CD4-positive, alpha-beta T cell treated with Interleukin-15 for 4 hours (primary cell): ENCODE measurements at places on chromosomes 4 and X.

DNA sequence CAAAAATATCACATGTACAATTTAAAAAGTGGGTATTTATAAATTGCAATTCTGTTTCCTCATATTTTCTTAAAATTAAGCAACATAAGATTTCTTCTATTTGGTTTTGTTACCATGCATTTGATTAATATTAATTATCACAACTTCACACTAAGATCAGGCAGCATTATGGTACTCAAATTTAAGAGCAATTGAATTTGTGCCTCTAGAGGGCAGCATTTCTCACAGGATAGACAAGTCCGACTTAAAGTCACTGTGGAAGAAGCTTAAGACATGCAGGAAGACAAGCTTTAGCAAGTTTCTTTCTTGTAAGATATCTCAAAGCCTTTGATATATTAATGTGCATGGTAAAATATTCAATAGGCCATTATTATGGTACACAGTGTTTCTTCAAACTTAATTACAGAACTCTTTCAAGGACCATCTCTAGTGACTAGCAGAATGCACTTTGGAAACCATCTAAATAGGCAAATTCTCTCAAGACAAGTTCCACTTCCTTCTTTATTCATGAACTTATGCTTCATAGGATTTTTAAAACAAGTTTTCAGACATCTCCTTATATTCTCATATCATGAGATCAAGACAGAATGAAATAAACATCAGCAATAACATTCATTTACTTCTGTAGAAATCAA lies 35.0 kb downstream of the FBXW7 start:
- peak; percentile 88 for DNase-seq

DNA sequence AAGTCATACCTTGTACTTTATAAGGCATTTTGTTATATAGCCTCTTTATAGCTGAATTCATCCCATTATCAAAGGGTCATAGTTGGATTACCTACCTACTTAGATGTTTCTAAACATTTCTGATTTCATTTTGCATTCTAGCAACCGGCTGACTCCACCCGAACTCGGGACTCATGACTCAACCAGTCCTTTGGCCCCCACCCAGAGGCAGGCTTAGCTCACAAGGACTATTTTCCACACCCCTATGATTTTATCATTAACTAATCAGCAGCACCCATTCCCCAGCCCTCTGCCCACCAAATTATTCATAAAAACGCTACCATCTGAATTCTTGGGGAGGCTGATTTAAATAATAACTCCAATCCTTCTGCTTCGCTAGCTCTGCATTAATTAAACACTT lies 79.9 kb upstream of the EGFL6 start:
- no peak for DNase-seq

DNA sequence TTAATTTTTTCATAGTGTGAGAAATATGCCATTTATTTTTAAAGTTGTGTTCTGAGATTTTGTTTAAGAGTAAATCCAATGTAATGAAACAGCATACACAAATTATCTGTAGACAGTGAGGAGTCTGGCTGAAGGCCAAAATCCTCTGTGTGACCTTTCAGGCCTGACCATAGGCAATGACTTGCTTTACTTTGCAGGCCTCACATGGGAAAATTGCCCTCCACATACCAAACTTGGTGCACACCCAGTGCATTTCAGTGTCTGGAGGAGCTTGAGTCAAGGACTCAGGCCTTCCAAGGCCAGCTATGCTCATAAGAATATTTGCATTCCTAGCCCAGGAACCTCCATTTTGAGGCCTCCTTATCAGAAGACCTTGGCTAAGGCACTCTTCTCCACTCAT lies 430.1 kb downstream of the GABRG1 start:
- DNase-seq, result no peak

DNA sequence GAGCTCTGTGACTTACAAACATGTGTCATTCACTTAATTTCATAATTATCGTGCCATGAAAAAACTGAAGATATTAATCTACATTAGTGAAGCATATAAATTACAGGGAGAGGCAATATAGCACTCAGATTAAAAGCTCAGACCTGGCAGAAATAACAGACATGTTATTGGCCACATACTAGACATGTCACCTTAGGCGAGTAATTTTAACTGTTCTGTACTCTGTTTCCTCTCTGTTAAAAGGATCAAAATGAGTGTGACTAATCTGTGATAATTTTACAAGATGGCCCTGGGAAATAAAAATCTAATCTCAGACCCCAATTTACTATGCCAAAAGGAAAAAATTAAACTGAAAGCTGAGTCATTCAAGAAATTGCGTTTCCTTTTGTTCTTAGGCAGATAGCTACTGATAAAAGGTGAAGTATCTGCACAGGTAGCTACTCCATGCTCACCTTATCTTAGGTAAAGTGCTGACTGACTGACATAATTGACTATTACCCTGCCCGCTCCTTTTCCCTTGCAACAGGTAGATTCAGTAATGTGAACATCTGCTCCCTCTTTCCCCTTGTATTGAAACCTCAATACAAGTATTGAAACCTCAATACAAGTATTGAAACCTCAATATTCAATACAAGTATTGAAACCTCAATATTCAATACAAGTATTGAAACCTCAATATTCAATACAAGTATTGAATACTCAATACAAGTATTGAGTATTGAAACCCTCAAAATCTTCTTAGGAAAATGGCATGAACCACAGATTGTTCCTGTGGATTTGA lies 33.2 kb downstream of the RELL1 start:
- DNase-seq, result no peak

DNA sequence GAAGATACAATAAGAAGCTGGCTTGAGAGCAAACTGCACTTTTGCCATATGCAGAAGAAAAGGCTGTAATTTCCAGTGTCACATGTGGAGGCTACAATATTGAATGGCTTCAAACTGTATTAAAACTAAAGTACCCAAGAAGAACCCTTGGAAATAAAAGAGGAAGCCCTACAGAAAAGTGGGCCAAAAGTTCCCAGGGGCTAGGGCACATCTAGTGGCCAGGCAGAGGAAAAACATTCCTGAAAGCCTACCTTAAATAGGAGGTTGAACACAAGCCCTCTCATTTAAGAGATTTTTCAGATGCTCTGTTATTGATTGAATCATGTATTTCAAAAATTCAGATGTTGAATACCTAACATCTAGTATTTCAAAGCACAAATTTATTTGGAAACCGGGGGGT lies 40.6 kb upstream of the PRDX4 start:
- no peak for DNase-seq

- DNase-seq, result no peak
Measured at GRCh38 chr4:141391771-141392170, 171.1 kb downstream of the ZNF330 start.

DNA sequence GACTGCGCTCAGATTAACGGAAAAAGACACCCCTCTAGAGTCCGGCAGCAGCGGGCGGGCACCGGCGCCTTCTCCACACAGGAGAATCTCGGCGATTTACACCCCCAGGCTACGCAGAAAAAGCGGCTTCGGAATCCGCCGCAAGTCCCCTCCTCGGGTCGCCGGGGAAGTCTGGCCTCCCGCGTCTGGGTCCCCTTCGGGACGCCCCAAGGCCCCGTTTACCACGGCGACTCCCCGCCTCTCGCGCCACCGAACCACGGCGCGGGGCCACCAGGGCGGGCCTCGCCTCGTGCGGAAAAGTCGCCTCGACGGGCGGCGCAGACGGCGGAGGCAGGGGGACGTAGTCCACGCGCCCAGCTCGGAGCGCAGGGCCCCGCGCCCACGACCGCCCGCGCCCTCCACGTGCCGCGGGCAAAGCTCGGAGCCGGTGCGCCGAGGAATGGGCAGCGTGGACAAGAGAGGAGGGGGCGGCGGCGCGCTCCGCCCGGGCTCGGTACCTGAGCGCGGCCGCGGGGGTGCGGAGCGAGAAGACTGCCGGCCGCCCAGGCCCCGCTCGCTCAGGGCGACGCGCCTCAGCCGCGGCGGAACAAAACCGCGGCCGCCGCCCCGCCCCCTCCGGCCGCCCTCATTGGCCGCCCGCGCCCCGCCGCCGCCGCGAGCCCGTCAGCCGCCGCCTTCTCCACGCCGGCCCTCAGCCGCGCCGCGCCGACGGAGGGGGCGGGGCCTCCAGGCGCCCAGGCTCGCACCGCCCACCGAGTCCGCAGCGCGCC lies at the start of gene FAM53A:
Gene FAM53A (minus strand): TSS at position 578 of the 770 bp plus-strand sequence. CDS start 15,572 bp downstream, outside the sequence.
- DNase-seq, result peak; percentile 92

GRCh38 chr4:120052856-120053255 lies 13.8 kb downstream of the MAD2L1 start:
- no peak for DNase-seq

DNA sequence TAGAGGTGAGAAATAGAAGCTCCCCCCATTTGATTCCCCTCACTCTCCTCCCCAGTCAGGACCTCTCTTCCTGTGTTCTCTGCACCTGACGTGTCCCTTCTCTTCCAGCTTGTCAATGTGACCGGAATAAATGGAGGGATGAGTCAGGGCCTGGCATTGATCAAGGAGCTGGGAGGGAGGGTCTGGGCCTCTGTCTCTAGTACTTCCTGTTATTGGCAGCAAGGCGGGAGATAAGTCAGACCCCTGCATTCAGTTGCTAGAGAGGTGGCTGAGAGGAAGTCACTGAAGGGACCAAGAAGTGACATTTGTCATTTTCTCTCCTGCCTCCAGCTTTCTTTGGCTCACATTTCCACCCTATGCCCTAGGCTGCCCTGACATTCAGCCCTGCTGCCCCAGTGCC lies 35.1 kb upstream of the ZNF41 start:
- DNase-seq, result no peak

- DNase-seq, result no peak
Measured at GRCh38 chr4:81650606-81651242, 179.0 kb upstream of the RASGEF1B start.

DNA sequence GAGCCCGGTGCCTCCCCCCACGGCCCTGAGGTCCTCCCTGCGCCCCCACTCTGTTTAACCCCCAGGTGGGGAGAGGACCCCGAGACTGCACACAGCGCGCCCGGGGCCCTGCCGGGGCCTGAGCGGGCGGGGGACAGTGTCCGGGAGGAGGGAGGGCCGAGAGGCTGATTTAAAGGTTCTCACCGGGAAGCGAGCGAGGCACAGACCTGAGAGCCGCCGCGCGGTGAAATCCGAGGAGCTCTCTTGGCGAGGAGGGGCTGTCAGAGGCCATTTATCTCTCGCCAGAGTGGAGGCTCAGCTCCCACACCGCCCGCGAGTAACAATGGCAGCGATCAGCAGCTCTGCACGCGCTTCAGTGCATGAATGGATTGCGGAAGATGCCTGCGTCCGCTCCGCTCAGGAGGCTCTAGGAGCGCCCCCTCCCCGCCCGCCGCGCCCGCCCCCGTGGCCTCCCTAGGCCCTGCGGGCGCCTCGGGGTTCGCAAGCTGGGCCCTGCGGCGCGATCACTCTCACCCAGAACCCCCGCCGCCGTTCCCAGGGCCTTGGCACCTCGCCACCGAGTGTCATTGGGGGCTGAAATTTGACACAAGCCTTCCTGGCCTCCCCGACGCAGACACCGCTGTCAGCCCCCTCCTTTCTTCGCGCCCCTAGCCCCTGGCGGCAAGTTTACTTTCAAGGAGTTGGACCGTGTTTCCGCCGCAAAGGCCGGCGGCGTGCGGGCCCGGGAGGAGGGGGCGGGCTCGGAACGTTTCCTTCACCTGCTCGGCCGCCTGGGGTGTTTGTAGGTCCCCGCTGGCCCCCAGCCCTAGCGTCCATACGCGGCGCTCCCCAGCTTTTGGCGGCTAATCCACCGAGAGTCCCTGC lies 48.7 kb upstream of the BCOR start:
- no peak for DNase-seq

- DNase-seq, result no peak
Measured at GRCh38 chr4:30181918-30182317, 538.3 kb upstream of the PCDH7 start.

DNA sequence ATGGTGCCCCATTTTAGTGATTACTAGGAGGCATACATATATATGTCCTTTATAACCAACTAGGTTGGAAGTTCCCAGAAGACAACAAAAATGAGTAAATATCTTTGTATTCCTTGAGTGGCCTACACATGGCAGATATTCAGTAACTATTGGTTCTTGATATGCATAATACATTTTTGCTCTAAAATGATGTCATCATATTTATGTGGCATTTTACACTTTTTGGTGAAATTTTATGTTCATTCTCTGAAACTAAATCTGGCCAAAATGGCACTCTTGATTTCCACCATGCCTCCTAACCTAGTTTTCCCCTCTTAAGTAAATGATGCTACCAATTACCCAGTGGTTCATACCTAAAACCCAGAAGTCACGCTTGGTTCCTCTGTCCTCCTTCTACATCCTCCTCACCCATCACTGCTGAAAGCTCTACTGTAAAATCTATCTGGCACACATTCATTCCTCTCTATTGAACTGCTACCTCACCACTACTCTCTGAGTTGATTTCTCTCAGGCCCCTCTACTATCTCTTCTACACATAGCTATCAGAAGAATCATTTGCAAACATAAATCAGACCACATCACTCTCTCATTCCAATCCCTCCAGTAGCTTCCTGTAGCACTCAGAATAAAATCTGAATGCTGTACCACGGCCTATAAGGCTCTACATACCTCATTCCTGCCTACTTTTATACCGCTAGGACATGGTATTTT lies 13.4 kb downstream of the SLC10A7 start:
- DNase-seq, result no peak

GRCh38 chrX:24563291-24564010 lies 83.7 kb downstream of the PCYT1B start:
- DNase-seq, result no peak

DNA sequence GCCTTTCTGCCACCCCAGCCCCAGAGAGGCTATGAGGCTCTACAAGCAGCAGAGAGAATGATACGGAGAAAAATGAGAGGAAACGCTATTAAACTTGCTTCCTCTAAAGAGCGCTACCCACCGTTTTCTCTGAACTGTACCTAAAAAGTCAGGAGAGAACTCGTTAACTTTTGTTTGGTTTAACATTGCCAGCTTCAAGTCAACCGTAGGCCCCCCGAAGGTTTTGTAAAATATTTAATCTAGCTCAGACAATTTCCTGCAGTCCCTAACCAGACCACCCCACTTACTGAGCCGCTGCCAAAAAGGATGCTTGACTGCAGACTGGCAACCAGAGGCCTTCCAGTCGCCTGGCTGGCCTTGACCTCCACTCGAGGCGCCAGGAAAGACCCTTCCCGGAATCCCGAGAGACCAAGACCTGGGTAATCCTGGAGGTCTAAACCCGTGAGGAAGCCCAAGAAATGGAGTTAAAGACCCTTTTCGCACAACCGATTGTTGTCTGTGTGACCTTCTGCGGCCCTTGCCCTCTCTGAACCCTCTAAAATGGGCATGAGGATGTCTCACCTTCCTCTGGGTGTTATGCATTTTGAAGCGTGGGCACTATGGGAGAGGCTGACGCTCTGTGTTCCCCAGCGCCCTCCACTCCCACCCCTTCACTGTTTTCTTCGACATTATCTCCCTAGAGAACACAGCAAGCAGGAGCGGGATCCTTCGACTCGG lies 86.3 kb downstream of the BCOR start:
- no peak for DNase-seq

DNA sequence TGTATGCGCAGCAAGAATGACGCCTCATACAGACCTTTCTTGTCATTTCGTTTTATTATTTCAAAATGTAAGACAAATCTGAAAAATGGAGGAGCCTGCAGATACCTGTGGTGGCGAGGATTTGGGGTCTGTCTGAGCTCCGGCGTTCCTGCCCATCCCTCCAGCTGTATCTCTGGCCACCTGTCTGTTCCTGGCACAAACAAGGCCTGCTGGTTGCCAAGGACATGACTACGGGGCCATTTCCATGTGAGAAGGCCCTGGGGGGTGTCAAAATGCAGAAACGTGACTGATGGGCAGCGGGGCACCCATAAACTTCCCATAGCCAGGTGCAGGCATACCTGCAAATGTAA lies 591 bp upstream of the TSPAN7 start:
- no peak for DNase-seq

- no peak for DNase-seq
Measured at GRCh38 chr4:165720411-165721082, 152.5 kb upstream of the TLL1 start.

GRCh38 chrX:71111921-71112431 lies 599 bp upstream of the IL2RG start:
- peak; percentile 56 for DNase-seq

GRCh38 chr4:70954032-70954431 lies 39.4 kb upstream of the DCK start:
- DNase-seq, result no peak
